ENCODE measurements at places on chromosomes 2 and 18.

DNA sequence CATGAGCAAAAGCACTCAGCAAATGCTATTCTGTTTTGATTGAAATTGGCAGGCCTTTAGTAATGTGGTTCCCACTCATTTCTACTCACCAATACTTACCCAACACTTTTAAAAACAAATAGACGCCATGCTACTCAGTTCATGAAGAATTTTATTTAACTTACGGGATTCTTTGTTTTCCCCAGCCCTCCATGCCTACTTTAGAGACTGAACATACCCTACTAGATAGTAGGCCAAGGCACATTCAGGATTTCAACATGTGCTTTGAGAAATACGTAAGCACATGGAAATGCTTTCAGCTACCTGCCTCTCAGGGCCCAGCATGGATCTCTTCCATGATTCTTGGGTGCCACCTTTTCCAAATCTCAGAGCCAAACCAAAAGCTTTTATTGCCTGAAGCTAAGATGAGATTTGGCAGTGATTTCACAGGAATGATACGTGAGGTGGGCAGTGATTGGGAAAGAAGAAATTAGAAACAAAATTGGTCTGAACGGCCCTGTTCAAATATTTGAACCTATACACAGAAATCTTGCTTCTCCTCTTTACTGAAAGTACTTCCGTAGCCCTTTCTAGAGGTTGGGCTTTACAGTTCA is 31.4 kb downstream of the NAPG start:
- no peak for DNase-seq

- DNase-seq: no peak
These were observed 104.4 kb upstream of the IL1R2 start for GRCh38 chr2:101887328-101887727.

DNA sequence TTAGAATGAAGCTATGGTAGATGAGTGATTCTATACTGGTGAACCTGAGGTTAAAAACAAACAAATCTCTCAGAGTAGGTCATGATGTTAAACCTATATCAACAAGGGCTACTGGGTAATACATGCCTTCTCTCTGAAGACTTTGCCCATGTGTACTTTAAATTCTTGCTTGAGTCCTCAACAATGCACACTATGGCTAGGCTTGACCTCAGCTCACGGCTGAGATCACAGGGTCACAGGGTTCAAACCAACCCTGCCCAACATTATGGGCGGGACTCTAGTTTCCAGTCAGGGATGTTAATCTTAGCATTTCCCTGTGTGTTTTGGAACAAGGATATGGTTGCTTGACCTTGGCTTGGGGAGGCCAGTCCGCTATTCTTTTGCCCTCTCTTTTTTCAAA is 7.7 kb downstream of the CD28 start:
- no peak for DNase-seq

GRCh38 chr2:18154259-18154658 is 275.8 kb downstream of the KCNS3 start:
- no peak for DNase-seq

GRCh38 chr18:63078471-63078870 is 241.1 kb downstream of the BCL2 start:
- DNase-seq: no peak

DNA sequence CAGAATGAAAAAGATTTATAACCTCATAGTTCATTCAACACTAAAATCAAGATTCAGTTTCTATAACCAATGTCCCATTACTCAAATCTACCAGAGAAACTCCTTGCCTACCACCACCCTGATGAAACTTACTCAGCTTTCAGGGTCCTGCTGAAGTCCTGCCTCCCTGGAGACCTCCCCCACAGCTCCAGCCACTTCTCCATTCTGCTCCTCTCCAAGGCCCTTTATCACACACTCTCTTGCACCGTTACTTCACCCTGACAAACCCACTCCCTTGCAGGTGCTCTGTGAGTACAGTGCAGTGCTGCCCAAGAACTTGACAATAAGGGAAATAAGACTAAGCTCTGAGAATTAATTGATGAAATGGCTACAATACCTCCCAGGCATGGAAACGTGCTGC is 83.5 kb upstream of the CDCA7 start:
- no peak for DNase-seq

- DNase-seq: no peak
These were observed 18.4 kb downstream of the L3MBTL4 start for GRCh38 chr18:6396276-6396675.

GRCh38 chr2:100909534-100910081 is 89.7 kb downstream of the NPAS2 start:
- DNase-seq: no peak

GRCh38 chr2:118881490-118882129 is 34.2 kb upstream of the EN1 start:
- peak; percentile 25 for DNase-seq

- no peak for DNase-seq
These were observed 46.1 kb downstream of the TMEM185B start for GRCh38 chr2:120177001-120177621.

DNA sequence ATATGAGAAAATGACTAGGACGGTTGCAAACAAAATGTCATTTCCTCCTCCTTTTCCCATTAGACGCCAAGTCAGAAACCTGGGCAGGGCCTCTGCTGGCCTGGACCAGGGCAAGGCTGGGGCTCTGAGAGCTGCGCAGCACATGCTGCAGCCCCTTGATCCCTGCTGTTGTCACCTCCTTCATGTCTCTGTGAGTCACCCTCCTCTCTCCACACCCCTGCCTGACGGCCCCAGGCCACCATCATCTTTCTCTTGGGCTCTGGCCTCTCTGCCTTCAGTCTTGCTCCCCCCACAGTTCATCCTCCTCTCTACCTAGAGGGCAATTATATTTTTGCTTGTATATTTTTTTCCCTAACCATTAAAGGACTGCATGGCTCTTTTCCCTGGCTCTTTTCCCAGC is 10.0 kb downstream of the FLACC1 start:
- no peak for DNase-seq

DNA sequence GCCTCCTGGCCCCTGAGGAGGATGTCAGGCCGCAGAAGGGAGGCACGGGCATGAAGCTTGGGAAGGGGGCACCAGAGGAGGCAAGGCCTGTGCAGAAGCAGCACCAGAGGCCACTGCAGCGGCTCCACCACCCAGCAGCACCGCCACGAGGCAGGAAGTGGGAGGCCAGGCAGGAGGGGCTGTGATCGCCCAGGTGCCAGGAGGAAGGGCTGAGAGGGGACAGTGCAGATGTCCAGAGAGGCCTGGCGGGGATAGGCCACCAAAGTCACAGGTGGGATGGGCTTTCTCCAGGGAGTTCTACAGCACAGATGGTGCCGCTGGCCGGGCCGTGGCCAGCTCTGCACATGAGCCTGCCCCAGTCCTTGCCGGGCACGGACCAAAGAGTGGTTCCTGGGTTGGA is 6.0 kb upstream of the ALPI start:
- DNase-seq: no peak

- DNase-seq: peak; percentile 65
These were observed 222.2 kb downstream of the C1D start for GRCh38 chr2:67840460-67841068.

DNA sequence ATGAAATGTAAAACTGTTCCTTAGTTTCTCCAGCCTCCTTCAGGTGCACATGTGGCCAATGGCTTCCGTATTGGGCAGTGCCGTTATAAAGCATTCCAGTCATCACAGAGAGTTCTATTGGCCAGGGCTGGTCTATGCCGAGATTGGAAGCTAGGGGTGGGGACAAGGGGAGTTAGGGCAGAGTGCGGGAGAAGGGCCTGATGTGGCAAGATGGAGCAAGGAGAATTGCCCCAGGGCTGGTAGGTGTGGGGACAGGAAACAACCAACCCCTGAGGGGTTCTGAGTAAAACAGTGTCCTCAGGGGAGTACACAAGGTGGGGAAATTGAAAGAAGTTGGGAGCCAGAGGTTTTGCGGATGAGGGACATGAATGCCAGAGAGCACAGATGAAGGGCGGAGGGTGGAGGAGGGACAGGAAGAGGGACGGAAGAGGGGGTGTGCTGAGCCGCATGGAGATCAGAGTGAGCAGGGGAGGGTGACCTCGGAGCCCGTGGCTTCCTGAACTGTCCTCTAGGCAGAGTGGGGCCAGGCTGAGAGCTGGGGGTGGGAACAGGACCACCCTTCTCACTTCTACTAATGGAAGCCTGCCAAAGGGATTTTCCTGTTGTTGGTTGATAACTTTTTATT is 9.1 kb upstream of the ATP6V1C2 start:
- DNase-seq: no peak

DNA sequence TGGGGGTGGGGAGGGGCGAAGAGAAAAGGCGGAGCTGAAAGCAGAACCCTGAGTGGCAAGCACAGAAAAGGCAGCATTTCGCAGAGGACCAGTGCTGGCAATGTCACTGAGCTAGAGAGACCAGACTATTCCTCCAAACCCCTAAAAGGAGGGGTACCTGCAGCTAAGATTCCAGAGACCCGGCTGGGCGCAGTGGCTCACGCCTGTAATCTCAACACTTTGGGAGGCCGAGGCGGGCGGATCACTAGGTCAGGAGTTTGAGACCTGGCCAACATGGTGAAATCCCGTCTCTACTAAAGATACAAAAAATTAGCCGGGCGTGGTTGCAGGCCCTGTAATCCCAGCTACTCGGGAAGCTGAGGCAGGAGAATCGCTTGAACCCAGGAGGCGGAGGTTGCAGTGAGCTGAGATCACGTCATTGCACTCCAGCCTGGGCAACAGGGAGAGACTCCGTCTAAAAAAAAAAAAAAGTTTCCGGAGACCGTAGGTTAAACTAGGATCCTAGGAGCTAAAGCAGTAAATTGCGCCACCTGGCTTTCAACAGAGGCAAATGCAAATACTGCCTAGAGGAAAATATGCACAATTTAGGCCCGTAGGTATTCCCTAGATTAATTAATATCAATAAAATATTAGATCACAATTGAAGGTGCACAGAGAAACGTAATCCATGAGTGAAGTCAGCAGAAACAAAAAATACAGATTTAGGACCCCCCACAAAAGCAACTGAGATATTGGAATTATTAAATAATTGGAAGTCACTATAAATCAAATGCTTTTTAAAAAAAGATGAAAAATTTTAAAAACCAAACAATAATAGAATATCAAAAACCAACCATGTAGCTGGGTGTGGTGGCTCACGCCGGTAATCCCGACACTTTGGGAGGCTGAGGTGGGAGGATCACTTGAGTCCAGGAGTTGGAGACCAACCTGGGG is 4.9 kb downstream of the UCN start:
- DNase-seq: no peak

DNA sequence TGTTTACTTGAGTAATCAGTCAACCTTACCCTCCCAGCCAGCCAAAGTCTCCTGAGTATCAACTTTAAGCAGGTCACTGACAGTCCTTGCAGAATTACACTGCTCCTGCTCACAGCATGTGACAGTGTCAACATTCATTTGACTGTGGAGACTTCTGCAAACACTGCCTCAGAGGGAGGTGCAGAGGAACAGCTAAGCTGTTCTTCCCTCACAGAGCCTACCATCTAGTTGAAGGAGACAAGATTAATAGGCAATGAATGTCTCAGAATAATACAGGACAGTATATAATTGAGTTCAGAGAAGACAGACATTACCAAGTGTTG is 11.9 kb downstream of the SLC14A2 start:
- peak; percentile 1 for DNase-seq

GRCh38 chr2:64817453-64817852 is 163.7 kb upstream of the SERTAD2 start:
- no peak for DNase-seq

GRCh38 chr2:19671916-19672315 is 229.9 kb downstream of the TTC32 start:
- DNase-seq: no peak

GRCh38 chr2:199488772-199489400 is 31.1 kb upstream of the SATB2 start:
- DNase-seq: no peak

- DNase-seq: peak; percentile 89
These were observed 510.3 kb downstream of the RNF144A start for GRCh38 chr2:7427293-7428060.

DNA sequence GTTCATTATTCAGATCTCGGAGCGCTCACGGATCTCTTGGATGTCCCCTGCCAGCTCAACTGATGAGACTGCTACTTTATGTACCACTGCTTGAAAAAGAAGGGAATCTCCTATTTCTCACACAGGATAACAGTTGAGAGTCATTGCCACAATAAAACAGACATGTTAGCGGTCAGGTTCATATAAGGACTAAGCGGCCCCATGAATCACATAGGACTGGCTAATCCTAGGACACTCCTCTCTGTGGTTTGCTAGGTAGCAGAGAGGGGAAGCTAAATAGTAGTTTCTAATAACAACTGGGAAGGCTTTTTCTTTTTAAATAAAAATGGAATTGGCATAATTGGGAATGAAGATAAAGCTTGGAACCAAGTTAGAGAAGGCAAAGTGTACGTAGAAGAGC is 15.9 kb upstream of the TGFA start:
- DNase-seq: no peak

DNA sequence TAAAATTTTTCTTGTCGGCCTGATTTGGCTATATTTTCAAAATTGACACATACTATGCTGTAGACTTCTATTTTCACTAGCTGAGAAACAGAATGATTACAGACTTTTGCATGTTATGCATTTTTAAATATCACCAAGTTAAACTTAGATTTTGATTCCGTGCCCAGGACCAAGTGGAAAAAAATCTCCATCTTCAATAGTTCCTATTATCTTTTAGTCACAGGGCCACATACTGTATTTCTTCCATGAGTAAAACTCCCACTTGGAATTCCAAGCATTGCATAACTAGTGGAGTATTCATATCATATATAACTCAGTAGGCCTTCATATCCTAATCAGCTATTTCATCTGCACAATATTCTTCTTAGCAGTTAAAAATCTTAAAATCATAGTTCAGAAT is 470.9 kb downstream of the ARHGAP15 start:
- no peak for DNase-seq

- no peak for DNase-seq
These were observed 69.6 kb downstream of the R3HDM1 start for GRCh38 chr2:135600915-135601314.

DNA sequence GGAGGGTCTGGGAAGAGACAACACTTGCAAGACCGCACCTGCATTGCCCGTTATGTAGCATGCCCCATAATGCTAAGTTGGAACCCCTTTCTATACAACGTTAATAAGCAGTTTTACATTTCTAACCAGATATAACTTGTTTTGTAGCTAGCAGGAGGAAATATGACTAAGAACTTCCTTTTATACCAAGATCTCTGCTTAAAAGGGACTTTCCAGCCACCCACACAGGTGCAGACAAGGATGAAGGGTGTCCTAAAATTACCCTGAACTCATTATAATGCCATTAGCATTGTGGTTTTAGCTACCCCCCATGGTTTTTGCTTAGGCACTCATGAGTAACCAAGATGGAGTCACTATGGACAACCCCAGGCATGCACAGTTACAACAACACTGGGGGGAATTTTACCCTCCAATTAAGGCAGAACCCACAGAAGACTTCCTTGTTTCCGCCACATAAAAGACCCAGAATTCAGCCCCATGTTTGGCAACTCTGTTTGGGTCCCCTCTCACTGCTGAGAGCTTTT is 362.8 kb downstream of the CBLN2 start:
- no peak for DNase-seq

DNA sequence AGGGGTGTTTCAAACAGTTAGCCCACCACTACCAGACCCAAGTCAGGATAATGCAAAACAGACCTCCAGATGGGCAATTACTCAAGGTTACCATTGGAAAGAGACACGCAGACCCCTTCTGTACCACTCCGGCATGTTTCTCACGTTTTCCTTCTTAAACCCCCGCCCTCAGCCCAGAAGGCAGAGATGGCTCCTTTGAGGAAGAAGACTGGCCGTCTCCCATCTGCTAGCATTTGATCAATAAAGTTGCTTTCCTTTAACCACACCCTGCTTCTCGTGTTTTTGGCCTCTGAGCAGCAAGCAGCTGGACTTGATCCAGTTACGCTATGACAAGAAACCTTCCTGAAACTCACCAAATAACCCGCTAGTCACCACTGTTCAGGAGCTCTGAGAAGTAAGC is 1012.4 kb upstream of the GYPC start:
- DNase-seq: no peak

Measured in NCI-H187 treated with DMSO at 0.1 percent for 48 hours (cell line).